ENCODE measurements at places on chromosomes 12 and 14.

DNA sequence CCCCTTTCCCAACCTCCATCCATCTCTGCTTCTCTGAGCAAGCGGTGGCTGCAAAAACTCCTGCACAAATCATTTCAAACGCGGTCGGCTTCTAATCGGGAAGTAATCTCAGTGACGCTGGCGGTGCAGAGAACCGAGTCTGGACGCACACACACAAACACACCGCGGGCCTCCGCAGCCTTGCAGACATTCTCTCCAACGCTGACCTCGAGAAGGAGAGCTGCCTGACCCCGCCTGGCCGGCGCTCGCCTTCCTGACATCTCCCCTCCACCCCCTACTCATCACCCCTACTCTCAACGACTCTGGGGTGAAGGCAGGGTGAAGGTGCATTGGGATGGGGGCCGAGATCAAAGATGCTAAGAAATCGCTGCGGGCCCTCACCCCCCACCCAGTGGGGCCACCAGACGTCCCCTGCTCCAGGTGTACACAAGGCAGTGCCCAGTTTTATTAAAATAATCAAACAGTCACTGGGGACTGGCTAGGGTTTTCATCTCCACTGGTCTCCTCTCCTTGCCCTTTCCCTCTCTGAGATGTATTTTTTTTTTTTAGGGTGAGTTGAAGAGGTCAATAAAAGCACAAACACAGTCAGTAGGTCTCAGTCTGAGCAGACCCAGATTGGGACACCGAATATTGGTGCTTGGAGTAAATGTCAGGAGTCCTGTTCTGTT, 506 bp upstream of the TBX5 start:
- no peak for DNase-seq

DNA sequence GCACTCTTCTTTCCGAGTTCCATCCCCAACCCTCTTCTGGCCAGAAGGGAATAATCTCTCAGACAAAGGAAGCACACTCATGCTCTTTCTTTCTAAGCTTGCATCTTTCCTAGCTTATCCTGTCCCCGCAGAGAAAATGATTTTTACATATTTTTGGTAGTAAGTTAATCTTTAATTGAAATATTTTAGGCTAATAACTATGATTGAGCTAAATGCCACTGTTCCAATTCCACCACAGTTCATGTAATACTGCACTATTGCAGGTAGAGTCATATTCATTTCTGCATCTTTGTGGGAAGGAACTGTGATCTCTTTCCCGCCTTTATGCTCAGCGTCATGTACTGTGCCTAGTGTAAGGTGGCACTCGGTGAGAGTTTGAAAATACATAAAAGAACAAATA, 158.9 kb upstream of the FOXG1 start:
- no peak for DNase-seq

DNA sequence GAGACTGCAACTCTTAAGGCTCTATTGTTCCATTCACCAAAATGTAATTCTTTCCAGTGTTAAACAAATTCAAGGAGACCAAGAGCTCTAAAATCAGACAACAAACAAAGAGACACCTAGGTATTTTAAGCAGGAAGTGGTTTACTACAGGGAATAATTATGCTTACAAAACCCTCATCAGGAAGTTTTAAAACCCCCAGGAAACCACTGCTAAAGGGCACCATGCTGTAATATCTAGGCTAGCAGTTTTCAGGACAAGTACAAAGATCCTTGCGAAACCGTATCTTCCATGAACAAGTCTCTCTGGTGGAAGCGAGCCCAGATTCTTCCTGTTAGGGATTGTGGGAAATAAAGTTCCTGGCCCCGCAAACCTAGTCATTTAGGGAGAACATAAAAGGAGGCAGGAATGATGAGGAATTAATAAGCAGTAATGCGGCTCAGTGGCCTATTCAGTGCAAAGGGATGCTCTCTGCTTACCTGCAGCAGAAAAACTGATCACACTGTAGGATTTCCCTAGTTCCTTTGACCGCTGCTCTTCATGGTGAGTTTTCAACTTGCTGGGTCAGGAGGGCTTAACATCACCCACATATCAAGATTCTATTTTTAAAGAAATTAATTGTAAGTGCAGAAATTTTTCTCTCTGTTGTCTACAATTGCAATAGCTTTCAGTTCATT, 42.8 kb downstream of the ACSM4 start:
- no peak for DNase-seq

- peak; percentile 41 for DNase-seq
These were observed 10.5 kb downstream of the ARHGEF25 start for GRCh38 chr12:57621497-57622292.

DNA sequence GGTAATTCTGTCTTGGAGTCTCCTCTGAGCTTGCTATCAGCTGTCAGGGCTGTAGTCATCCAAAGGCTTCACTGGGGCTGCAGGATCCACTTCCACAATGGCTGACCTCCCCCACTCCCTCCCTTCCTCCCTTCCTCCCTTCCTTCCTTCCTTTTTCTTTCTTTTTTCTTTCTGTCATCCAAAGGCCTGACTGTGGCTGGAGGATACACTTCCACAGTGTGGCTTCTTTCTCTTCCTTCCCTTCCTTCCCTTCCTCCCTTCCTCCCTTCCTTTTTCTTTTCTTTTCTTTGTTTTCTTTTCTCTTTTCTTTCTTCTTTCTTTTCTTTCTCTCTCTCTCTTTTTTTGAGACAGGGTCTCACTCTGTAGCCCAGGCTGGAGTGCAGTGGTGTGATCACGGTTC, 30.6 kb downstream of the ARF6 start:
- DNase-seq, result no peak
